DMS 273 treated with DMSO at 0.1 percent for 48 hours (cell line): ENCODE measurements at places on chromosomes 4 and X.

- no peak for DNase-seq
Measured at GRCh38 chr4:88600176-88600838, 8.0 kb downstream of the HERC3 start.

- DNase-seq = no peak
Measured at GRCh38 chr4:145739845-145740244, 59.9 kb downstream of the C4orf51 start.

DNA sequence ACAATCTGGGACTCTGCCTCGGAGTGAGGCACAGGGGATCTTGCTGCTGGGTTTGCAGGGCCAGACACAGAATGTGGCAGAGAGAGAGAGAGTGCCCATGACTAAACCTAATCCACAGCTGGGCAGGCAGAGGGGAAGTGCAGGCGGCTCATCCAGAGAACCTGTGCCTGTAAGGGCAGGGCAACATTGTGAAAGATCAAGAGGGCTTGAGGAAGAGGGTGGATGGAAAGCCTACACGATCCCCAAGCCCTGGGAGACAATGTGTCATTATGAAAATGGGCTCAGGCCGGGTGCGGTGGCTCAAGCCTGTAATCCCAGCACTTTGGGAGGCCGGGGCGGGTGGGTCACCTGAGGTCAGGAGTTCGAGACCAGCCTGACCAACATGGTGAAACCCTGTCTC, 40.6 kb upstream of the TENM3 start:
- no peak for DNase-seq

DNA sequence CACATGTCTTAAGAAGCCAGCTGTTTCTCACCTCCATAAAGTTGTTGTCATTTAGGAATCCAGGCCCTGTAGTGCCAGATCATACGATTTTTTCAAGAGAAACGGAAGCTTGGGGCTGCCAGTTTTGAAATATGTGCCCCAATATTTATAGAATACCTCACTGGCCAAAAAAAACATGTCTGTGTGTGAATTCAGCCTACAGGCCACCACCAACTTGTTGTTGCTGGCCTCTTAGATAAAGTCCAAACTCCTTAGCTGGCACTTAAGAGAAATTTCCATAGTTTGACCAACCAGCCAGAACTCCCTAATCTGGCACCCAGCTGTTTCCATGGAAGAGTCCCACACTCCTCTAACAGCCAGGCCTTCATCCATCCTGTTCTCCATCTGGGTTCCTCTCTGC, 74.1 kb downstream of the WDR19 start:
- DNase-seq = no peak

- DNase-seq = no peak
Measured at GRCh38 chrX:79146640-79147390, 2.3 kb downstream of the GPR174 start.

DNA sequence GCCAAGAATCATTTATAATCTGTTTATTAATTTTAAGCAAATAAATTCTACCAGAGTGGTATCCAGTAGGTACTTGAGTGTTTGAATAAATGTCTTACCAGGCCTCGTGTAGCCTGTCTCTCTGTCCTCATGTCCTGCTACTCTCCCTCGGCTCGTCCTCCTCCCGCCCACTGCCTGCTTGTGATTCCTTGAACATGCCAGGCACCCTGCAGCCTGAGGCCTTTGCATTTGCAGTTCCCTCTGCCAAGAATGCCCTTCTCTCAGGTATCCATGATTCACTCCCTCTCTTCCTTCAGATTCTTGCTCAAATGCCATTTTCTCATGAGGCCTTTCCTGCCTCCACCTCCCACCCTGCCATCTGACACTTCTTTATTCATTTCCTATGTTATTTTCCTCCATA, 209.7 kb upstream of the PRPS2 start:
- no peak for DNase-seq
